ENCODE measurements at places on chromosomes 2 and 18.

DNA sequence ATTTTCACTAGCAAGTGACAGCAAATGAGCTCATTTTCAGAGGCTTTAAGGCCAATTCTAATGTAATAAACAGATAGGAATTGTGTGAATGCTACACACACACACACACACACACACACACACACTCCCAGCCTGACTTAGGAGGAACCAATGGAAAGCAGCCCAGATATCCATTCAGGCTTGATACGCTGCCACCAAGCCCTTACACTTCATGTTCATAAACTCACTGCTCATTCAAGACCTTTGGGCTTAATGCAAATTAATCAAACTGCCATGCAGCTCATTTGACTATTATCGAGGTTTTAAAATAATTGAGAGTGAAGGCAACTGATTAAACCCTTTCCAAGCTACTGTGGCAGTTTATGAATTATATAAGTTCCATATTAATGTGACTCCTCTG is 298.9 kb upstream of the NCKAP5 start:
- DNase-seq = no peak

GRCh38 chr2:200026332-200027230 is 71.2 kb downstream of the MAIP1 start:
- DNase-seq = no peak

DNA sequence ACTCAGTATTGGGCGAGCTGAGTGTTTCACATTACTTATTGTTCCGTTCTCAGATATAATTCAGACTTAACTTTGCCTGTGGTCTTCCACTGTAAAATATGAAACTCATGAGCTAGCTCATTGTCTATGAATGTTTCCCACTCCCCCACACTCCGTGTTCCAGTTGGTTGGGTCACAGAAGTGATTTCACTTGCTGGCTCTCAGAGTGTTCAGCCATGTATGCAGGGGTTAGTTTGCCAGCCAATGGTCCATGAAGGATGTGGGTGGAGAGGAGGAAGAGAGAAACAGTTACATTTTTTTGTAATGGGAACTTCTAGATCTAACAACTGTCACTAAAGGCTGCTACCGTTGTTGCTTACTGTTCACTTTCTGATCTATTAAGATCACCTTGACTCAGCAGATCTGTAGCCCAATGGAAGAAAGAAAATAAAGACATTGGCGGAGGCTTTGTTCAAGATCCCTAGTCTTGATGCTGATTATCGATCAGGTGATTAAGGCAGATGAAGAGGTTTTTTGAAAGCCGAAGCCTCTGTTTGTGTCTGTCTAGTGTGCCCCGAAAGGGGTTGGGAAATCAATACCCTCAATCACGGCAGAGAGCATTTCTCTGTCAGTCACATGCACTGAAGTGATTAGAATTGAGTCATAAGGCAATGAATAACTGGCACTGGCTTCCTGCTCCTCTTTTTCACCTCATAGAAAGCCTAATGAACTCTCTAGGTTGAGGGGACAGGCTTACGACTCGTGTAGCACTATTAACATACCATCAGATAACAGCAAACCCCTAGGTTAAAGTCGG is 279.7 kb upstream of the FIGN start:
- no peak for DNase-seq

DNA sequence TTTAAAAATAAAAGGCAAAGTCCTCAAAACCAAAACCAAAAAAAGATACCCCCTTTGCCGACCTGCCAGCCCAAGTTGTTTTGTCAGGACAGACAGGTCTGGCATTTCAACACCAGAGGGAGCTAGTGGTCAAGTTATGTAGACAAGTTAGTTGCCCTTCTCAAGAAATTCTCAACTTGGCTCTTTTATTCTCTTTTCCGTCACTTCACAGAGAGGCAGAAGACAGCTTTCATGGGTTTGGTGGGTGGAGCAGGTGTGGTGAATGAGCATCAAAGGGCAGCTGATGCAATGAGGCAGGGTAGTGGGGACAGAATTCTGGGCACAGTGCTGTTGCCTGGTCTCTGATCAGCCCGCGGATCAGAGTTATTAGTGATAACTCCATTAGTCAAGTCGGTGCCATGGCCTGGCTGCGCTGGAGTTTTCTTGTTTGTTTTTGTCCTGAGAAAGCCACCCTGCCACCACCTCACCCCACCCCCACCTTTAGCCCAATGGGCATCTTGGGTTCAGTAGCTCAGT is 303.7 kb upstream of the EPAS1 start:
- peak; percentile 78 for DNase-seq

DNA sequence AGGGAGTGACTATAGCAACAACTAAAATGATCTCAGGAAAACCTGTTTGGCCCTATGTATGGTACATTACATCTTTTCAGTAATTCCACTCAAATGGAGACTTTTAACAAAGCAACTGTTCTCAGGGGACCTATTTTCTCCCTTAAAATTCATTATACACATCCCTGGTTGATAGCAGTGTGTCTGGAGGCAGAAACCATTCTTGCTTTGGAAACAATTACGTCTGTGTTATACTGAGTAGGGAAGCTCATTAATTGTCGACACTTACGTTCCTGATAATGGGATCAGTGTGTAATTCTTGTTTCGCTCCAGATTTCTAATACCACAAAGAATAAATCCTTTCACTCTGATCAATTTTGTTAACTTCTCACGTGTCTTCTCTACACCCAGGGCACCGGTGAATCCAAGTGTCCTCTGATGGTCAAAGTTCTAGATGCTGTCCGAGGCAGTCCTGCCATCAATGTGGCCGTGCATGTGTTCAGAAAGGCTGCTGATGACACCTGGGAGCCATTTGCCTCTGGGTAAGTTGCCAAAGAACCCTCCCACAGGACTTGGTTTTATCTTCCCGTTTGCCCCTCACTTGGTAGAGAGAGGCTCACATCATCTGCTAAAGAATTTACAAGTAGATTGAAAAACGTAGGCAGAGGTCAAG is 955 bp downstream of the TTR start:
- no peak for DNase-seq

GRCh38 chr2:128446049-128446873 is 127.6 kb upstream of the HS6ST1 start:
- DNase-seq = no peak

DNA sequence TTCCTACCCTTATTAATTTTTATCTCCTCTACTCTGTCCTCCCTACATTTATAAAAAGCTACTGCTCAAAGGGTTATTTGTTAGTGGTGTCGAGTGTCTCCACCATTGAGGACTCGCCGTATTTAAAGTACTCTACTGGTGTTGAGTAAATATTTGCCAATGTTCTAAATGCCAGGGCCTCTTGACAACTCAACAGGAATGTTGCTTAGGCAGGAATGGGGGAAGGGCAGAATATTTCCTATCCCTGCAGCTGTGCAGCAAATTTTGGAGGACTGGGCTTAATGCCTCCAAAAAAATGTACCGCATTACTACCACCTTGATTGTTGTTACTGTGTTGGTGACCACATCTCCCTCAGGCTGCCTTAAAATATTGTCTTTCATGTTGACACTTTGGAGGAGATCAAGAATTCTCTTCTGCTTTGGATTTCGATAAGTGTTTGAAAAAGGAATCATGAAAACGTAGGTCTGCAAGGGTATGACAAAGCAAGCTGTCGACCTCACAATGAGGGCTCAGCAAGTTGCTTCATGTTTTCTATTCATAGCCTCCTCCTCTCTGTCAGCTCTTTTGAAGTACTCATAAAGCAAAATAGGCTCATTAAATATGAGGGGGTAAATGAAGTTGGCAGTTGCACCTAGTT is 84.3 kb downstream of the EFEMP1 start:
- no peak for DNase-seq

GRCh38 chr2:212112401-212112800 is 426.2 kb downstream of the ERBB4 start:
- no peak for DNase-seq

- peak; percentile 66 for DNase-seq
These were observed 22.4 kb upstream of the CD28 start for GRCh38 chr2:203683932-203684556.
